ENCODE measurements at places on chromosomes 4 and X.

DNA sequence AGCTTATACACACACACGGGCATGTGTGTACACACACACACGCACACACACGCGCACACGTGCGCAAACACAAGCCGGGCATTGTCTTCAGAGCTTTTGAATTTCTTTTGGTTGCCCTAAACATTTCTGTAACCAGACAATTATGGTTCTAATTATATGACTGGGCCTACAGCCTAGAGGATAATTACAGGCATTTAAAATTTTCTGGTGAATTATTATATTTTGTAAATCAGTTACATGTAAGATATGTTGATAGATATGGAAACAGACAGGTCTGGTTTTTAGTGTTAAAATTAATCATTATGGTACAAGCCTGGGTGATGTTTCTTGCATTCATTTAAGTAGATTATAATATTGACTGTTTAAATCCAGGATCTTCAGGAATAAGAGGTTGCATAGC is 1120.5 kb downstream of the ADGRL3 start:
- DNase-seq: no peak
- H3K36me3 ChIP-seq: no peaks in the 10 kb centered on the region

GRCh38 chr4:52852041-52852440 is 10.1 kb upstream of the RASL11B start:
- H3K4me1 ChIP-seq: peaks cover 3% of the 10 kb centered on the region
- no peak overlapping the region for H3K27ac ChIP-seq
- no peak overlapping the region for H3K4me3 ChIP-seq

GRCh38 chrX:10904220-10904619 is 206.9 kb upstream of the HCCS start:
- DNase-seq: no peak
- no peaks in the 10 kb centered on the region for H3K36me3 ChIP-seq
- no peak overlapping the region for H3K4me3 ChIP-seq
- peak overlapping the region; percentile 49 for H3K27ac ChIP-seq
- peaks cover 2% of the 10 kb centered on the region for H3K4me1 ChIP-seq

- peaks cover 9% of the 10 kb centered on the region for H3K36me3 ChIP-seq
- DNase-seq: no peak
- no peak overlapping the region for H3K4me3 ChIP-seq
- no peaks in the 10 kb centered on the region for H3K4me1 ChIP-seq
- H3K27me3 ChIP-seq: no peaks in the 10 kb centered on the region
Observed at GRCh38 chr4:173317004-173317403, 17.2 kb downstream of the HMGB2 start.

DNA sequence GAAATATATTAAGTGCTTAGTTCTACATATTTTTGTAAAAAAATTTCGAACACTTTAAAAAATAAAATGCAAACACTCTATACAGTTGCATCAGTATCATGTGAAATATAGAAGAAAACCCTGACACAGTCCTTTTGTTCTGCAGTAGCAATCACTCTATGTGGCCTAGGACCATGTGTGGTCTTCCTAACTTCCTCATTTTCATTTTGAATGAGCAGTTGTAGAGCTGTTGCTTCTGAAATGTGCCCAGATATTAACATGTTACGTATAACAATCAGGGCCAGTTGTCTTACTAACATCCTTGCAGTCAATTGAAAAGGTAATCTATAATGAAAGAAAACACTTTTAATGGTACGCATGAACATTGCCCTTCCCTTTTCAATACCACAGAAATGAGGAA is 107.9 kb downstream of the ZNF827 start:
- H3K27me3 ChIP-seq: no peaks in the 10 kb centered on the region
- H3K27ac ChIP-seq: no peak overlapping the region
- H3K36me3 ChIP-seq: peaks cover 2% of the 10 kb centered on the region
- H3K4me1 ChIP-seq: peaks cover 2% of the 10 kb centered on the region

GRCh38 chr4:23455456-23456158 is 434.2 kb downstream of the PPARGC1A start:
- no peaks in the 10 kb centered on the region for H3K36me3 ChIP-seq
- no peak overlapping the region for H3K27ac ChIP-seq

Data from ascending aorta (tissue), 2 donors.